ENCODE measurements at places on chromosomes 16 and 17. TPM values are rescaled to one million over a fixed set of nuclear protein-coding genes. Genes with fewer than 3 reads are reported as not detected.

Gene AGRP
- not detected for polyA plus RNA-seq

Gene MYO19
- polyA plus RNA-seq, result 32.9 TPM

Gene SLFN14
- polyA plus RNA-seq, result not detected

Gene RUNDC3A
- 0.31 TPM for polyA plus RNA-seq

Gene RGS9
- 1.6 TPM for polyA plus RNA-seq

Gene HEATR3
- 18.5 TPM for polyA plus RNA-seq

Gene CDH1
- polyA plus RNA-seq, result 0.26 TPM

Gene GAST
- polyA plus RNA-seq, result not detected

Gene DYNLL2
- 13.1 TPM for polyA plus RNA-seq

Gene RASD1
- polyA plus RNA-seq, result 0.90 TPM

Data from BJ (cell line).